Uterus (tissue), 4 donors: ENCODE measurements at places on chromosomes 5 and 9.

GRCh38 chr5:62653001-62653863 is 74.6 kb downstream of the LRRC70 start:
- DNase-seq: no peak

GRCh38 chr5:139543423-139543991 is 17.6 kb upstream of the UBE2D2 start:
- no peak for DNase-seq

DNA sequence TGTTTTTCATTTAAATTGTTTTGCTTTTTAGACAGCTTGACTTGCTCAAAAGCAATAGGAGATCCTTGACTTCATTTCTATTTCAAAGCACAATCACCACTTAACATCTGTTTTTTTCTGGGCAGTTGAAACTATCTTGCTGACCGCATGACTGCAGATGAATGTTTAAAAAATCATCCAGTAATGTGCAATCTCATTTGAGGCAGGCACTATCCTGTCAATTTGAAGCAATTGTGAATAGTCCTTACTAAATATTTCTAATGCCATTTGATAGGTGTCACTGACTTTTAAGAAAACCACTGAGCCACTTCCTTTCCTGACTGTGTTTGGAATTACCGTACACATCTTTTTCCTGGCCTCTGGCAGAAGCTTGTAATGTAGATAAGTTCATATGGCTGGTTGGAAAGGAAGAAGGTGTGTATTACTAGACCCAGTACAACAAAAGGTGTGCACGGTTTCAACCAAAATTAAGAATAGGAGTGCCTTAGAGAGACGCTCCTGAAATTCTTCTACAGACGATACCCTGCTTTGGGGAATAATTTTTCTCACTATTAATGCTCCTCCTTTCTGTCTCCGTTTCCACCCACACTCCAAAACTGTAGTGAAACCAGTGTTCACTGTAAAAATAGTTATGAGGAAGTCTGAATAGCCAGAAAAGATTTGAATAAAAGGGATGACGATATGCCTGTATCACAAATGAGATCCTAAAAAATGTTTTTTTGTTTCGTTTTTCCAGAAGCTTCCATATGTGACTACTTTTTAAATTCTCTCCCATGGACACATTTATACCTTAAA is 136.7 kb upstream of the MOCS2 start:
- DNase-seq: no peak

DNA sequence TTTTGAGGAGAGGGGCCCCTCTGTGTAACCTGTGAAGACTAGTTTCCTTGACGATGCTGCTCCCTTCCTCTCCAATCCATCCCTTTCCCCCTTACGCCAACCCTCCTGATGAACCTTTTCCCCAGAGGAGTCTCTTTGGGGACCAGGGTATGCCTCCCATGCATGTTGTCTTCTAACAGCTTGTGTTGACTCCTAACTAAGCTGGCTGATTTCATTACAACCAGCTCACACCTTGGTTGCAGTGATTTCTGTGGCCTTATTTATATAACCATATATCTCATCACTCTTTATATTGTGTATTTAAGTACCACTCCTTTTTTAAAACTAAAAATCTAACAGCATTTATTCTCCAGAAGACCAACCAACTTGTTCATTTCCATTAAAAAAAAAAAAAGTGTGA is 42.5 kb downstream of the SFXN1 start:
- DNase-seq: no peak

- DNase-seq: no peak
These were observed 37.3 kb downstream of the PBX3 start for GRCh38 chr9:125784286-125785049.
